Omental fat pad (tissue), 4 donors: ENCODE measurements at places on chromosomes 13 and 19.

GRCh38 chr19:29875931-29876330, 64.1 kb downstream of the CCNE1 start:
- no peak for DNase-seq

GRCh38 chr19:2756921-2757881, 17.4 kb upstream of the SLC39A3 start:
- no peak for DNase-seq

GRCh38 chr13:113401452-113402415, 37.8 kb upstream of the GRTP1 start:
- DNase-seq, result no peak

GRCh38 chr19:33689138-33689746, 67.5 kb downstream of the CHST8 start:
- DNase-seq, result peak; percentile 8

DNA sequence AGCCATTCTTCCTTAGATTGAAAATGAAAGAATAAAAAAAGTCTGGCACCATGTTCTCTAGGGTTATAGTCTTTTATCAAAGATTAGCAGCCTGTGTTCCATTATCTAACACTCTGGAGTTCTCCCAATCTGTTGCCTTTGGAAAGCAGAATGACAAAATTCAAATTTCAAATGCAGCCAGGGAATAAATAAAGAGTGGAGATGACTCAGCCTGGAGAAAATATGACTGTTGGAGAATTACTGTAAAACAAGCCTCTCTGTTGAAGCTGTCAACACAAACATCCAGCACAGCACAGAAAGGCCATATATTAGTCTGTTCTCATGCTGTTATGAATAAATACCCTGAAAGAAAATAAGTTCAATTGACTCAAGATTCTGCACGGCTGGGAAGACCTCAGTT, 650.5 kb upstream of the SLC10A2 start:
- no peak for DNase-seq

GRCh38 chr13:110664041-110664440, 41.9 kb downstream of the CARS2 start:
- no peak for DNase-seq

- no peak for DNase-seq
Observed at GRCh38 chr13:79673310-79673992, 192.5 kb downstream of the NDFIP2 start.

DNA sequence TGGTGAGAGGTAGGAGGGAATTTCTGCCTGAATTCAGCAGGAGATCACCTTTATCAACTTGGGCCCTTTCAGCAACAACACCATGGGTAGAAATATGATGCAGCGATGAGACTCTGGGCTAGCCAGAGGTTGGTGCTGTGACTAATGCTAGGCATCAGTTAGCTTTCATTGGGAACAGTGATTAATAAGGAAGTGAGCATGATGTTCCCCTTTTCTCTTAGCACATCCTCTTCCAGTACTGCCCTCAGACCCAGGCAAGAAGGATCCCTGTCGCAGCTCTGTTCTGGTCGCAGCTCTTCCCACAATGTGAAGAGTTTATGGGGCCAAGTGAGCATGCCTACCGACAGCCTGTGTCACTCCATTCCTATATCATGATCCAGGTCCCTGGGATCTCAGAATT, 100.5 kb downstream of the FLT1 start:
- DNase-seq, result no peak

DNA sequence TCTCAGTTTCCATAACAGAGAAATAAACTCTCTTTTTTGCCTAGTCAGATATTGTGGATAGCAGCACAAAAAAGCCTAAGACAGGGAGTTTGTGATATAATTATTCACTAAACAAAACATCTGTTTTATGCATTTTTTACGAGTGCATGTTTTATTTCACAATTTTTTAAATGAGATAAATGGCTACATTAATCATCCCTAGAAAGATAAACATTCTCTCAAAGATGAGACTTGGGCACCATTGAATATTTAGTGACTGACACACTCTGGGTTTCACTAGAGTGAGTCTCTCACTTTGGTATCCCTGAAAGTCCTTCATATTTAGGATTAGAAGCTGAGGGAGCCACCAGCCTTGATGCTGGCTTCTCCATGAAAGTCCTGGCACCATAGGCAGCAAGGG, 74.3 kb upstream of the LRCH1 start:
- no peak for DNase-seq

DNA sequence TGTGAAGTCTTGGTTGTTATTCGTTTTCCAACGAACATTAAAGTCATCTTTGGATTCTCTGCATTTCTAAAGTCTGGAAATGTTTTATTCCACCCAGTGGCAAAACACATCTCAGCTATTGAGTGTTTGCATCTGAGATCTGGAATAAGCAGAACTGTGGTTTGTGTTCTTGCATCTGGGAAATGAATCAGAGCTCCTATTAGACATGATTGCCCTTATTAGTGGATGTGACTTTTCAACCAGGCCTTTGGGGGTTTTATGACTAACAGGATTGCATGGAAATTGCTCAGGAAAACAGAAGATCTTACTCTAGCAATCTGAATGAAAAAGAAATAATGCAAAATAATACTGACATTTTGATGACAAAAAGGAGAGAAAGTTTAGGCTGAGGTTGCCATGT, 488.8 kb downstream of the IRS2 start:
- DNase-seq, result no peak

GRCh38 chr19:15225760-15226159, 6.5 kb downstream of the EPHX3 start:
- no peak for DNase-seq

DNA sequence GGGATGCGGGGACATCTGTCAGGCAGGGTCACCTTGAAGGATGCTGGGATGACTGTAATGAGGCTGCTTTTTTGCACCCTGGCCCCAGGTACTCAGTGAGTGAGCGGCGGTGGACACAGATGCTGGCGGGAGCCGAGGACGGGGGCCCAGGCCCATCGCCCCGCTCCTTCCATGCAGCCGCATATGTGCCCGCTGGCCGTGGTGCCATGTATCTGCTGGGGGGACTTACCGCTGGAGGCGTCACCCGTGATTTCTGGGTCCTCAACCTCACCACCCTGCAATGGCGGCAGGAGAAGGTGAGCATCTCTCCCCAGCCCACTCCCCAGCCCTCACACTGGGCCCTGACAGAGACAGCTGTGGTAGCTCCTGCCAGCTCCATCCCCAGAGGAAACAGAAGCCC, 31.3 kb downstream of the MEGF8 start:
- DNase-seq, result no peak

DNA sequence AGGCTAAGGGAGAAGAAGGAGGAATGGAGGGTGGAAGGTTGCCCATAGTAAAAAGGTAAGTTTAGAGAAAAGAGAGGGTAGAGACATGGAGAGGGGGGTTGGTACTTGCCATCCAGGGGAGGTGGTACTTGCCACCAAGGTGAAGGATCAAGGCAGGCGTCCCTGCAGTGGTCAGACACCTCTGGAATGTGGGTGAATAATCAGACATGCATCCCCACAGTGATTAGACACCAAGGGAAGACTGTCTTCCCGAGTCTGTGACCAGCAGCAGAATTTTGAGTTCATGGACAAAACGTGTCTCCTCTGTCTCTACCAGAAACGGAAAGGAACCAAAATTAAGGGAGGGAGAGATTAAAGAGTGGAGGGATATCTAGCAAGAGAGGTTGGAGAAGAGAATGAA, 27.1 kb upstream of the IGFL1 start:
- no peak for DNase-seq

GRCh38 chr13:90510319-90510718, 837.2 kb upstream of the MIR17HG start:
- no peak for DNase-seq
